ENCODE measurements at places on chromosomes 11 and 22.

DNA sequence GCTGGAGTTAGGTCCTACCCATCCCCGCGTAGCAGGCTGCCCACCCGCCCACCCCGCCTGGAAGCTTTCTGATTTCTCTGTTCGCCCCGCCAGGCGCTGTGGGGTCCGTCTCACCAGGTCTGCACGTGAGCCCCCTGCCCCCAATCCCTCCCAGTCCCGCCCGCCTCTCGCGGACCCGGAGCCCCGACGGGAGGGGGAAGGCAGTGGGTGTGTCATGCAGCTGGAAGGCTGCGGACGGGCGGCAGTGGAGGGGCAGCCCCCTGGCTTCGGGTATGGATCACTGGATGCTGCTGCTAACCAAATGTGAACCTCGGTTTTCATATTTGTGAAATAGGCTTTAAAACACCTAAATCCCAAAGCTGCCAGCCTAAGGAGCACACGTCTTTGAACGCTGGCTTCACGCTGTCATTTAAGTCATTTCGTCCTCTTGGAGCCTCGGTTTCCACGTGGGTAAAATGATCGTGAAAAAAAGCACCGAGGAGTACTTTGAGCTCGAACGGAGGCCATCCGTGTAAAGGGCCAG, 568 bp upstream of the BIK start:
- DNase-seq, result no peak

GRCh38 chr11:130773244-130773820, 142.9 kb downstream of the SNX19 start:
- DNase-seq, result no peak

- no peak for DNase-seq
Observed at GRCh38 chr11:109972181-109972715, 120.9 kb upstream of the ZC3H12C start.

DNA sequence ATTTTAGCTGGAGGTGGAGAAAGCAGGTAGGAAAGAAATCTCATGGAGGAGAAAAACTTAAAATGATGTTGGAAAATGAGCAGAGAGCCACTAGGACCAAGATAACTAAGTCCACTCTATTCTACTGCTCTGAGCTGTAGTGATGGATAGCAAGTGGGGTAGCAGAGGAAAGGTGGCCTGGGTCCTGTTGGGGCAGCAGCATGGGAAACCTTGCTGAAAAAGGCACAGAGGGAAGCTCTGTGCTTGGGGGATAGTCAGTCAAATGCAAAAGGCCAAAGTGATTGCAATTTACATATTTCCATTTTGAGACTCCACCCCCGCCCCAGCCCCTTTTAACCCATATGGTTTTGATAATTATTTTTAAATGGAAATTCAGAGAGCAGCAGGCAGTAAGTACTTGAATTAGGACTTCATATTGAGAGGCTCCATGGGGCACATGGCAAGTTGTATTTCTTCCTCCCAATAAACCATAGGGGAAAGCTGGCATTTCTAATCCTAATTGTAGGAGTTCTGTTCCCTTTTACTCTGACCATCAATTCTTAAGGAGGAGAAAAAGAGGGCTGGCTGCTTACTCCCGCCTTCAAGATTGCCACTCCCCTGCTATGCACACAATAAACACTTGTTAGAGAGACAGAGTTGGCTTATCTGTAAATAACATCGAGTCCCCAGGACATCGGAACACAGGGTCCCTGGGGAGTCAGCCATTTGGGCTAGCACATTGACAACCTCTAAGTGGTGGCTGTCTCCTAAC, 1341.5 kb upstream of the TENM4 start:
- no peak for DNase-seq

DNA sequence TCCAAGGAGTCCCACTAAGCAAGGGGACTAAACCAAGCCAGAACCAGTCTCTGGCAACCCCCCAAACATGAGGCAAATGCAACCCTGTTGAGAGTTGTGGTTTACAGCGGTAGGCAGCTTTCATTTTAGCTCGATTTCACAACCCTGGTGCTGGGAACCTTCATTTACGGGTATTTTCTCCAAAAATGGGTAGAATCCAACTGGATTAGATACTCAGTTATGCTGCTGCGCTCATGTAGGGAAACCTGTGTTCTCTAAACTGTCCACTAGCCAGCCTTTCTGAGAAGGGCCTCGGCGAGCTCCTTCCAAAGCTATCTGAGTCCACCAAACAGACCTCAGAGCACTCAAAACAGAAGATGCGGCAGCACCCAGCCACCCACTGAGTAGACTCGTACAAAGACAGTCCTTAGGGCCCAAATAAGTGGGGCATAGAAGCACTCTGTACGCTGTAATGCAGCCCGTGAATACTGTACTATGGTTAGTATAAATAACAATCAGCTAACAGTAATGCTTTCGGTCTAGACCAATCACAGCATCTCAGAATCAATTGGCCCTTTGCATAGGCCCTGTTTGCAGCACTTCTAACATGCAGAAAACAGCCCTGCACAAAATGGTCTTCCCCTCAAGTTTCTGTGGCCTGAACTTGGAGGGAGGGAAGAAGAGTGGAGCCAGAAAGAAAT, 104.7 kb downstream of the ETS1 start:
- DNase-seq, result no peak

- DNase-seq, result no peak
Observed at GRCh38 chr11:62295504-62295903, 3.4 kb downstream of the SCGB1D4 start.

GRCh38 chr11:40921246-40921645, 538.2 kb downstream of the LRRC4C start:
- no peak for DNase-seq

DNA sequence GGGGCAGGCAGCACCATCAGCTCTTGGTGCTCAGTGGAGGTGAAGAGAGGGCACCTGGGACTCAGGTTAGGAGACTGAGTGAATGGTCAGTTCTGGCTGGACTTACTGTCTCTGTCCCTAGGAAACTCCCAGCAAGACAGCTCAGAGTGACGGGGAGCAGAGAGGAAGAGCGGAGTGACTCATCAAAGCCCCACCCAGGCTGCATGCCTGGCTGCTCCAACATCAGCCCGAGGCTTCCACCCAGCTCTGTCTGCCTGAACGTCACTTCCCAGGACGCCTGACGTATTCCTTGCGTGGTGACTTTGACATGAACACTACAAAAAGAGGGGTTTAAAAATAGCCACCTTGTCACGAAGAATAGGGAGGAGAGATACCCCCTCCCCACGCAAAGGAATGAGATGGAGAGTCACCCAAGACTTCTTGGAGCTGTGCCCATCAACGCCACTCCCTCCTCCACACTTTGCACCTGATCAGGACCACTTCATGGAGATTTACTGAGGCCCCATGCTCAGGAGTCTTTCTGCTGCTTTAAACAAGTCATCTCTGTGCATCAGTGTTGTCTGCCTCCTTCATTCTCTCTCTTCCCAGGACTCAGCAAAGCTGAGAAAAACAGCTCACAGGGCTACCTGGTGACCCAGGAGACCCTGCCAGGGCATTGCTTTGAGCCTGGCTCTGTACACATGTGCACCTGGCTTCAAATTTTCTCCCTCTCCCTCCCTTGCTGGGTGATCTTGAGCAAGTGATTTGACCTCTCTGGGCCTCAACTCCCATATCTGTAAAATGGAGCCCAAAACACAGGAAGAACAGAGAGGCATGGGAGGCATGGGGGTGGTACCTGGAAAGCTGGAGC, 83.1 kb downstream of the MN1 start:
- peak; percentile 9 for DNase-seq

GRCh38 chr11:132556316-132556715, 976.0 kb downstream of the OPCML start:
- DNase-seq, result no peak

DNA sequence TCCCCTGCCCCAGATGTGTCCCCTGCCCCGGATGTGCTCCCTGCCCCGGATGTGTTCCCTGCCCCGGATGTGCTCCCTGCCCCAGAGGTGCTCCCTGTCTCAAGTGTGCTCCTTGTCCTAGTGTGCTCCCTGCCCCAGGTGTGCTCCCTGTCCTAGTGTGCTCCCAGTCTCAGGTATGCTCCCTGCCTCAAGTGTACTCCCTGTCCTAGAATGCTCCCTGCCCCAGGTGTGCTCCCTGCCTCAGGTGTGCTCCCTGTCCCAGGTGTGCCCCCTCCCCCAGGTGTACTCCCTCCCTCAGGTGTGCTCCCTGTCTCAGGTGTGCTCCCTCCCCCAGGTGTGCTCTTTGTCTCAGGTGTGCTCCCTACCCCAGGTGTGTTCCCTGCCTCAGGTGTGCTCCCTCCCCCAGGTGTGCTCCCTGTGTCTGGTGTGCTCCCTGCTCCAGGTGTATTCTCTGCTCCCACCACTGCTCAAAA, 48.7 kb upstream of the RASD2 start:
- DNase-seq, result no peak

- DNase-seq, result no peak
Observed at GRCh38 chr11:84214557-84214956, 928.4 kb upstream of the CCDC90B start.
